AG08396 (cell line): ENCODE measurements at places on chromosomes 4 and X.

DNA sequence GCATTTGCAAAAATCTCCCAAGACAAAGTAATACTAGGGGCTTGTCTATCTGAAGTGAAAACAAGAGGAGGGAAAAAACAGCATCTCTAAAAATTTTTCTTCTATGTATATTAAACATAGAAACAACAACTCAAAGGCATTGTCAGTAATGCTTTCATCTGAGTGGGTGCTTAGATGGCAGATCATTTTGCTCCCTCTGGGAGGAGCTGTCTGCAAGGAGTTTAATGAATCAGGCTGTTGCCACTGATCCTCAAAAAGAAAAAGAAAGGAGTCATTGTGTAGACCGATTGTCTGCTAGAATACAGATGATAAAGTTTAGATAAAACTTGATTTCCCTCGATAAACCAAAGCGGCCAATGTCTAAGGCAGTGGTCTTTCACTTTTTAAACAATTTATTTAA lies 49.7 kb upstream of the KLHL8 start:
- DNase-seq: peak; percentile 30

DNA sequence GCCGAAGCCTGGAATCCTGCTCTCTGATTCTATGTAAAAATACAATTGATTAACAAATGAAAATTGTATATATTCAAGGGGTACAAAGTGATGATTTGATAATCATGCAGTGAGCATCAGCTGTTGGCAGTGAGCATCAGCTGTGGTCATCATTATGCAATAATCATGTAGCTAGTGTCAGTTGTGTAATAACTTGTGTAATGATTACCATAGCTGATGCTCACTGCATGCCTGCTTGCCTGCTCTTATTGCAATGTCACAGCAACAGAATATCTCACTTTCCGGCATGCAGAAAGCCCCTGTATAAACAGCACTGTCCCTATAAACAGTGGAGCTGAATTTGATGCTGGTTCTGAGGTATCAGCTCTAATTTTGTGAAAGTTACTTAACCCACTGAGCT lies 46.8 kb downstream of the SULT1B1 start:
- no peak for DNase-seq

- DNase-seq: peak; percentile 82
Measured at GRCh38 chrX:37349221-37350033, at the start of gene PRRG1. PRRG1 (plus strand) TSS chrX:37349364; CDS start chrX:37406250, 56,886 bp downstream.

- DNase-seq: no peak
Measured at GRCh38 chr4:17273047-17273446, 238.8 kb downstream of the QDPR start.

- DNase-seq: no peak
Measured at GRCh38 chr4:89298788-89299152, 8.8 kb downstream of the GPRIN3 start.

DNA sequence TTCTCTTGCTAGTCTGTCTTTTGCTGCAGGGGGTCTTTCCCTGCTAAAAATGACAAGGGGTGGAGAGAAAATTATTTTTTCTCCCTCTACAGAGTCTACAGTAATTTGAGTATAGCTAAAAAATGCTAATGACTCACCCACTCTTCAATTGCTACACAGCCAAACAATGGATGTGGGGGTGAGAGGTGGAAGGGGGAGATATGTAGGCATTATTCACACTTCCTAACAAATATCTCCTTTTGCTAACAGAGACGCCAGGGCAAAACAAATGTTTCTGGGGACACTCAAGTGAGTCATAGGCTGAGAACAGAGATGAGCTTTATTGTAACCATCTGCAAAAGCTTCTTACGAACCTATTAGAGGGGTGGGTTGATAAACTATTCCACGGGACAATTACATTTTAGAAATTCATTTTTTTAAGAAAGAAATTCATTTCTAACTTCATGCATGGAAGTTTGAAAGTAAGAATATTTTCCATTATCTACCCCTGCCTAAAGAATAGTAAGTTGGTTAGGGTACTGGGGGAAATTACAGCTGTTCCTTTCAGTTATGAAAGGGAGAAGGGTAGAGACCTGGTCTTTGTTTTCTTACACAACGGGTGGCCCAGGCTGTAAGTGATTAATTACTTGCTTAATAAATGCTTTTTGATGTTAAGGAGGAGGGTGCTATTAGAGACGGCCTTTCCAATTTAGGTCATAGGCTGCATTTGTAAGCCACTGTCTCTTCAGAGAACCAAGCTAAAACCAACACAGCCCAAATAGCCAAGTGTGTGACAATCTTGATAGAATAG lies 12.8 kb downstream of the SCD5 start:
- peak; percentile 33 for DNase-seq

GRCh38 chr4:67615119-67615518 lies 56.6 kb downstream of the STAP1 start:
- no peak for DNase-seq
